ENCODE measurements at places on chromosomes 3 and 15.

DNA sequence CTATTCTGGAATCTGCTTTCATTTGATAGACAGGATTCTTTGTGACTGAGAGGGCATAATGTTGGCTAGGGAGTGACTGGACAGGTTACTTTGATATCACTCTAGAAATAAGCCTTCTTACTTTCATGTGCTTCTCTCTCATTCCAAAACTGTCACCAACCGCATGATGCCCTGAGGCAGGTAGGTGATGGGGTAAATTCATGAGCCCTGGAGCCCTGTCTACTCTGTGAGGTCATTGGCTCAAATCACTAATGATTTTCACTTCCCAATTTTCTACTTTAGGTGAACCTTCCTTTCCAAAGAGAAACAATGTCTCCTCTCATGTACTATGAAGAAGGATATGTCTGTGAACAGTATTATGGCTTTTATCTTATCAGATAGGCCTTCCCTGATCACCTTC, 596.7 kb downstream of the TUSC7 start:
- H3K27ac ChIP-seq, result no peak overlapping the region
- no peaks in the 10 kb centered on the region for H3K36me3 ChIP-seq
- H3K27me3 ChIP-seq, result no peaks in the 10 kb centered on the region

- H3K4me1 ChIP-seq, result peaks cover 21% of the 10 kb centered on the region
- no peaks in the 10 kb centered on the region for H3K27me3 ChIP-seq
- H3K4me3 ChIP-seq, result no peak overlapping the region
- no peak for DNase-seq
These were observed 21.1 kb downstream of the MAGI1 start for GRCh38 chr3:66017591-66017990.

DNA sequence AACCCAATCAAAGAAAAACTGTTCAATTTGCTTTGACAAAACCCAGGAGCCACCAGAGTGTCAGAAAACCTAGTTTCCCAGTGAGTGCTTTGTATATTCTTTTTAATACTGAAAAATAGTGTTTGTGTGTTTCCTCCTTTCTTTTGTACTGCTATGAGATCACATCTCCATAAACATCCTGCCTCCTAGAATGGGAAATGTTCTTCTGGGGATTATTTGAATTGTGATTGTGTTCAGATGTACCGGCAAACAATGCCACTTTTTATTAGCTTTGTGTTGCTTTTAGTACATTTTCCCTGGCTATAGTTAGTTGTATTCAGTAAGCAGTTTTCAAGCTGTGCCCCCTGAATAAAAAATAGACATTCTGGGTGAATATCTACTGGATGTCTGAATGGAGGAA, 148.0 kb upstream of the NR2E3 start:
- DNase-seq, result no peak
- H3K27ac ChIP-seq, result no peak overlapping the region
- H3K4me1 ChIP-seq, result no peaks in the 10 kb centered on the region
- no peaks in the 10 kb centered on the region for H3K36me3 ChIP-seq
- no peaks in the 10 kb centered on the region for H3K27me3 ChIP-seq

DNA sequence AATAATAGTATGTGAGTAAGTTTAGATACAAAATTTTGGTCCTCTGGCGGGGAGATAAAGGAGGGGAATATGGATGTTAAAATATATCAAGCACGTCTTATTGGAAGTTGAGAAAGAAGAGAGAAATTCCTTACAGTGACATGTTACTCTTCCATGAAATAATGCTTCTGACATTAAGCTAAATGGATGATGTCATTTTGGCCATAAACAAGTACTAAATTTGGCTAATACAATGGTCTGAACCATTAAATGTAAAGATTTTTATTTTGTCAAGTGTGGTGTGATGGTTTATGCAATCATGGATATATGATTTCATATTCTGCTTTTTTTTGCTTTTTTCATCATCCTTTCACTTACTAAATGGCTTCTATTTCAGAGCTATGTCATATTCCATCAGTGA, 405.4 kb downstream of the FEZF2 start:
- H3K36me3 ChIP-seq, result no peaks in the 10 kb centered on the region
- DNase-seq, result no peak
- H3K4me3 ChIP-seq, result no peak overlapping the region
- no peaks in the 10 kb centered on the region for H3K27me3 ChIP-seq
- H3K27ac ChIP-seq, result no peak overlapping the region

DNA sequence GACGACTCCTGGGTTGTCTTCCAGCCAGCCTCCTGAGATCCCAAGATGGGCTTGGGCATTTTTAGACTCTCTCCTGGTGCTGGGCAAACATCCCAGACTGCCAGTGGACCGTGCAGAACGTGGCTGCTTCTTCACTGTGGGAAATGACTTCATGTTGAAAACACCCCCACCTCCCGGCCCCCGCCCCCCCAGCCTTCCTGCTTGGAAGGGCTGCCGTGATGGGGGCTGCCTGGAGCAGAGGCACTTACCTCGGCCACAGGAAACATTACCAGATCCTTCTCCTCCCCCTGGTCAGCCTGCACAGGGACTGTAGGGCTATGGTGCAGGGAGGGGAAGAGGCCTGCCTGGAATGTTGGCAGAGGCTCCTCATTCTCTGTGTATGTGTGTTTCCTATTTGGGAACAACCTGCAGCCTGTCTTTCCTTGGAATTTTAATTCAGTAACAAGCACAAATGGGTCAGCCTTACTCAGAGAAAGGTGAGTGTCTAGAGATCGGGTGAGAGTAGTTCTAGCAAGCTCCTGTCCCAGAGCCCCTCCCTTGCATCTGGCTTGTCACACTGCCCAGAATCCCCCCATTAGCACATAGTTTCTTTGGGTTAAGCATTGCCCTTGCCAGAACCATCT, 90.8 kb downstream of the ANP32A start:
- peaks cover 32% of the 10 kb centered on the region for H3K4me1 ChIP-seq
- H3K27me3 ChIP-seq, result no peaks in the 10 kb centered on the region
- DNase-seq, result no peak
- no peaks in the 10 kb centered on the region for H3K36me3 ChIP-seq

- no peaks in the 10 kb centered on the region for H3K36me3 ChIP-seq
- no peak for DNase-seq
- H3K4me3 ChIP-seq, result no peak overlapping the region
- H3K27ac ChIP-seq, result no peak overlapping the region
- no peaks in the 10 kb centered on the region for H3K27me3 ChIP-seq
These were observed 293.3 kb upstream of the RORA start for GRCh38 chr15:61522411-61522810.

DNA sequence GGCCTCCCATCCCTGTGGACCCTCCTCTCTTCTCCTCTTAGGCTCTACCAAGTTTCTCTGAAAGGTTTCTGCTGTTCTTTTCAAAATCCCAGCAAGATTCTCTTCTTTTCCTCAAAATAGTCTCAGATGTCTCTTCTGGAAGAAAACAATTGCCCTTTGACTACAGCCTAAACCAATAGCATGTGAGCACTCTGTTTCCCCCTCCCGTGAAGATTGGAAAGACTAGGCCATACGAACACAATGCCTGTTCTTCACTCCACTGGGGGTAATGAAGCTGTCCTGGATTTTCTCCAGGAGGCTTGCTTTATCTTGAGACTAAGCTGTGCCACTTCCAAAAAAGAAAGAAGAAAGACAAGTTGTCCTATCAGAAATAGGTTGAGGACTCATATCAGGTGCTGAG, 178.7 kb upstream of the MCTP2 start:
- DNase-seq, result no peak
- no peak overlapping the region for H3K4me3 ChIP-seq
- H3K4me1 ChIP-seq, result no peaks in the 10 kb centered on the region
- H3K27me3 ChIP-seq, result no peaks in the 10 kb centered on the region
- no peak overlapping the region for H3K27ac ChIP-seq
- no peaks in the 10 kb centered on the region for H3K36me3 ChIP-seq

DNA sequence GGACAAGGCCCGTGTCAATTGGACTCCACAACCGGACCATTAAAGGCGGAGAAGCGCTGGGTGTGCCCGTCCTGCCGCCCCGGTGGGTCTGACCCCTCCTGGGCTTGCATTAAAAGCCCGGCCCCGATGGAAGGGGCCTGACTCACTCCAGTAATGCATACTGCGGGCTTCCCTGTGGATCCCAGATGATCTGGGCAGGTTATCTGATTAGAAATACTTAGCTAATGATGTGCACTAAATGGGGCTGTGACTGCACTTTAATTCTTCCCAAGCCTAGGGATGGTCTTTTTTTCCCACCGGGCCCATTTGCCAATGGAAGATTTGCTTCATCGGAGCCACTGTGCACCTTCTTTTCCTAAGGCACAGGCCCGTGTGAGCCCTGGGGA, 124.9 kb downstream of the TMEM266 start:
- H3K4me3 ChIP-seq, result no peak overlapping the region
- no peaks in the 10 kb centered on the region for H3K36me3 ChIP-seq

DNA sequence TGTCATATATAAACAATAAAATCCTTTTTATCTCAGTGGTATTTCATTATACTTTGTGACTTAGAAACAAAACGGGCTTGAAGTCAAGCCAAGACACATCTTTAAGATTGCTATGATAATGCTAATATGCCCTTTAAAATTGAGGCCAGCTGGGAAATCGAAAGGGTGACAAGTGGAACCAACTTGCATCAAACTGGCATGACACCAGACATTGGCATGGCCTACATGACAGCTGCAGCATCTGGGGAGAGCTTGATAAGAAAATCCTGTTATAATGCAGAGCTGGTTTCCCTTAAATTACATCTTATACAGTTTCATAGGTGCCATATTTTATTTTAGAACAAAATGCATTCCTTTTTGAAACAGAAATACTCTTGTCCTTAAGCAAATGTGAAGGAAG, 325.2 kb downstream of the ZBBX start:
- no peak overlapping the region for H3K27ac ChIP-seq
- H3K4me1 ChIP-seq, result no peaks in the 10 kb centered on the region
- H3K36me3 ChIP-seq, result no peaks in the 10 kb centered on the region

DNA sequence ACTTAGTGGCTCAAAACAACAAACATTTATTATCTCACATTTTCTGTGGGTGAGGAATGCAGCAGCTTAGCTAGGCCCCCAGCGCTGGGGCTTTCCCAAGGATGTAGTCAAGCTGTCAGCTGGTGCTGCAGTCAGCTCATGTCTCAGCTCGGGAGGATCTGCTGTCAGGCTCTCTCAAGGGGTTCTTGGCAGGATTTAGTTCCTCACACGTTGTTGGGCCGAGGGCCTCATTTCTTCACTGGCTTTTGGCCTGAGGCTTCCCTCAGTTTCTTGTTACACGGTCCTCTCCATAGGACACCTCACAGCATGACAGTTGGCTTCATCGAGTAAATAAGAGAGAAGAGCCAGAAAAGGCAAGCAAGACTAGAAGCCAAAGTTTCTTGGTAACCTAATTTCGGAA, 13.7 kb upstream of the U2SURP start:
- H3K4me1 ChIP-seq, result peaks cover 9% of the 10 kb centered on the region
- DNase-seq, result peak; percentile 73
- no peaks in the 10 kb centered on the region for H3K36me3 ChIP-seq
- peak overlapping the region; percentile 14 for H3K27ac ChIP-seq

GRCh38 chr3:45554006-45554666, 40.4 kb upstream of the LIMD1 start:
- peak overlapping the region; percentile 96 for H3K27ac ChIP-seq
- peaks cover 38% of the 10 kb centered on the region for H3K4me1 ChIP-seq
- no peaks in the 10 kb centered on the region for H3K27me3 ChIP-seq
- H3K4me3 ChIP-seq, result no peak overlapping the region

DNA sequence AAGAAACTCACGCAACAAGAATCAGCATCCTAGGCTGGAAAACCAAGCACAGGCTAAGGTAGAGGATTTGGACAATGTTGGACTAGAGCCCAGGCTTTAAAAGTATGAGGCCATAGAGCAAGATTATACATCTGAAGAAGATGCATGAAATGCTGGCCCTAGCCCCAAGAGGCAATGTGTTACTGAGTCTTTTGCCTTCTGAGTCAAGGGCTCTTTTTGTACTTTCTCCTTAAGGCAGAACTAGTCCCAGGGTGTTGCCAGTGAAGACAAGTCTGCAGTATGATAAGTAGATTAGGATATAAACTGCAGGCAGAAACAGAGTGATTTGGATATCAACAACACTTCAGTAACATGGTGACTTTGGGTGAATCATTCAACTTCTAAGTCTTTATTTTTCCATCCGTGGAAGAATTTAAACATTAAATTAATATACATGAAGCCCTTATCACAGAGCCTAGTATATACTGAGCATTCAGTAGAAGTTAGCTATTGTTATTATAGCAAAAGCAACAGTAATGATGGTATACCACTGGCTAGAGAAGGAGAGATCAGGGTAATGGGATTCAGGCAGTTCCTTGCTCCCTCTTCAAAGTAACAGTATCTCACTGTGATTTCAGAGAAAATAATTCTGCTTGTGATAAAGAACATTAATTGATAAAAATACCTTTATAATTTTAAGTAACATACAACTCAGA, 99.9 kb upstream of the MLF1 start:
- H3K4me1 ChIP-seq, result no peaks in the 10 kb centered on the region
- no peaks in the 10 kb centered on the region for H3K36me3 ChIP-seq
- DNase-seq, result no peak
- no peaks in the 10 kb centered on the region for H3K27me3 ChIP-seq
- no peak overlapping the region for H3K27ac ChIP-seq
- H3K4me3 ChIP-seq, result no peak overlapping the region

- no peaks in the 10 kb centered on the region for H3K27me3 ChIP-seq
- no peaks in the 10 kb centered on the region for H3K4me1 ChIP-seq
- H3K4me3 ChIP-seq, result no peak overlapping the region
- H3K27ac ChIP-seq, result no peak overlapping the region
These were observed 47.2 kb upstream of the MME start for GRCh38 chr3:155032918-155033317.
